ENCODE measurements at places on chromosomes 3 and 15. TPM values are rescaled to one million over a fixed set of nuclear protein-coding genes. Genes with fewer than 3 reads are reported as not detected.

Gene XCR1
- polyA plus RNA-seq, result 0.17 TPM

Gene DUOXA2
- polyA plus RNA-seq, result not detected

Gene CD200R1
- polyA plus RNA-seq, result 1.0 TPM

Gene SLC12A1
- polyA plus RNA-seq, result 346 TPM

Gene RNF13
- polyA plus RNA-seq, result 109 TPM

Gene SCN11A
- polyA plus RNA-seq, result 0.97 TPM

Gene TBL1XR1
- 127 TPM for polyA plus RNA-seq

Gene C3orf85
- polyA plus RNA-seq, result 14.6 TPM

Gene HRH1
- polyA plus RNA-seq, result 3.0 TPM

Gene DLEC1
- polyA plus RNA-seq, result 0.57 TPM

Gene ACKR4
- 1.5 TPM for polyA plus RNA-seq

Gene CRYGS
- polyA plus RNA-seq, result 5.3 TPM

Gene ARNT2
- polyA plus RNA-seq, result 61.5 TPM

Gene SERINC4
- polyA plus RNA-seq, result not detected

Gene CACNA2D2
- 15.4 TPM for polyA plus RNA-seq

Gene KCNH8
- polyA plus RNA-seq, result 0.97 TPM

Gene MTFMT
- 15.5 TPM for polyA plus RNA-seq

Gene GOLGA8J
- 0.69 TPM for polyA plus RNA-seq

Gene PRSS50
- polyA plus RNA-seq, result 2.0 TPM

Gene CRYBG3
- polyA plus RNA-seq, result 20.3 TPM

Gene GOLGA6A
- polyA plus RNA-seq, result 0.18 TPM

Gene CPN2
- 0.94 TPM for polyA plus RNA-seq

Gene CSPG4
- 11.7 TPM for polyA plus RNA-seq

Gene GRAMD1C
- polyA plus RNA-seq, result 34.7 TPM

Gene ALDH1A3
- 4.2 TPM for polyA plus RNA-seq

Gene TICRR
- polyA plus RNA-seq, result 9.4 TPM

Gene PAK6
- polyA plus RNA-seq, result 6.3 TPM

Gene TRANK1
- 6.5 TPM for polyA plus RNA-seq

Gene ADGRG7
- polyA plus RNA-seq, result 0.10 TPM

Gene TRIM42
- not detected for polyA plus RNA-seq

Gene TMOD3
- 47.3 TPM for polyA plus RNA-seq

Gene PFKFB4
- 4.9 TPM for polyA plus RNA-seq

Gene SLC35G2
- 4.3 TPM for polyA plus RNA-seq

Gene MEX3B
- polyA plus RNA-seq, result 19.0 TPM

Gene MYD88
- 27.1 TPM for polyA plus RNA-seq

Gene TMEM45A
- 24.4 TPM for polyA plus RNA-seq

Gene ECE2
- not detected for polyA plus RNA-seq

Gene CPLX3
- polyA plus RNA-seq, result not detected

Gene TLR9
- 0.27 TPM for polyA plus RNA-seq

Gene UBAP1L
- 3.5 TPM for polyA plus RNA-seq

Gene KLHDC8B
- 43.9 TPM for polyA plus RNA-seq

Gene KLF15
- 12.9 TPM for polyA plus RNA-seq

Gene EID1
- 298 TPM for polyA plus RNA-seq

Gene ATP13A5
- not detected for polyA plus RNA-seq

Gene INAFM2
- 20.1 TPM for polyA plus RNA-seq

Gene CFAP44
- 17.6 TPM for polyA plus RNA-seq

Gene ANKUB1
- polyA plus RNA-seq, result not detected

Gene GOLIM4
- polyA plus RNA-seq, result 115 TPM

Gene XIRP1
- polyA plus RNA-seq, result 0.15 TPM

Gene CCR8
- not detected for polyA plus RNA-seq

Gene SLC15A2
- polyA plus RNA-seq, result 9.5 TPM

Gene TNFSF10
- 72.0 TPM for polyA plus RNA-seq

Gene LYZL4
- polyA plus RNA-seq, result not detected

Gene GXYLT2
- 15.2 TPM for polyA plus RNA-seq

Gene MAP6D1
- 1.6 TPM for polyA plus RNA-seq

Gene SOX14
- not detected for polyA plus RNA-seq

Gene GCNT3
- 0.72 TPM for polyA plus RNA-seq

Data from right renal pelvis (tissue), 4 donors.